ENCODE measurements at places on chromosomes 13 and 19. TPM values are rescaled to one million over a fixed set of nuclear protein-coding genes. Genes with fewer than 3 reads are reported as not detected.

FGF21 gene
- not detected for total RNA-seq

SMIM44 gene
- not detected for total RNA-seq

ZNF726 gene
- 1.1 TPM for total RNA-seq

SOX1 gene
- total RNA-seq = not detected

RXFP2 gene
- total RNA-seq = not detected

SGCG gene
- not detected for total RNA-seq

GJB2 gene
- total RNA-seq = not detected

All from HFFc6 (cell line).